ENCODE measurements at places on chromosomes 11 and 22. TPM values are rescaled to one million over a fixed set of nuclear protein-coding genes. Genes with fewer than 3 reads are reported as not detected.

DNA sequence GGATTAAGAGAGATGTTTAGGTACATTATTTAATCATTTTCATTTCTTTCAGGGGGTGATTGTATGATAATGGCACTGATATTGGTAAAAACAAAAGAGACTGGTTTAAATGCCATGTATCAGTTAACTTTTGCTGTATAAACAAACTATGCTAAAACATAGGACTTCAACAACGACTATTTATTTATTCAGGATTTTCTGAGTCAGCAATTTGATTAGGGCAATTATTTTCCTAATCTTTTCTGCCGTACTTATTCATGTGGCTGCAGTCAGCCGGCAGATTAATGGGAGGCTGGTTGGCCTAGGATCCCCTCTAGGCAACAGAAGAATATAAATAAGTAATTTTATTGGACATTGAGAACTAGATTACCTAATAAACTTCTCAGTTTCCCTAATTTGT, 661.7 kb upstream of the RAG2 start:
- no peak for DNase-seq

The KCNA4 gene
- not detected for total RNA-seq

The RASGRP2 gene
- total RNA-seq = 23.3 TPM

GRCh38 chr11:37072538-37073055, 474.6 kb upstream of the RAG2 start:
- DNase-seq = no peak

All from ureter (tissue), 1 donor.